ENCODE measurements at places on chromosomes 4 and X.

DNA sequence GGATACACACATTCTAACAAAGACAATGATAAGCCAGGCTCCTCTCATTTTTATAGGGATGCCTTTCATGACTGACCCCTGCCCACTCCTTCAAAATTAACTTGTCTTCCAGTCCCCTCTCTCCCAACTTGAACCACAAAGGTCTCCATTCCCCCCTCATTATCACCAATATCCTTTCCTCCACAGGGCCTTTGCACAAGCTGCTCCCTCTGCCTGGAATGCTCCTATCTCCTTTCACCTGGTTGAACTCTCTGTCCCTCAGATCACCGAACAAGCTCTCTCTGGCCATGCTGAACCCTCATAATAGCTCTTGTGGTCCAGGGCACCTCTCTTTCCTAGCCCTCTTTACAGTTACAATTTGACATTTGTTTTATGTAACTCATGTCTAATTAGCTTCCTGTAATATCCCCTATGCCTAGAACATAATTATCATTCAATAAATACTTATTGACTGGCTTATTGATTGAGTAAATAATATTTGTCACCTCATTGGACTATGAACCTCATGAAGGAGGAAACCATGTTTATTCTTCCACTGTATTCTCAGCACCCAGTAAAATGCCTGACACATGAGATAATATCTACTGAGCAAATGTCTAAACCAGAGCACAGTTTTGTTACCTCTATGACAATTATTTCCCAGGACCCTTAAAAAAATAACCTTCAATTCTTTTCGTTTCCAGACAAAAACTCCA, 266.3 kb upstream of the RASGEF1B start:
- no peak for DNase-seq

- peak; percentile 13 for DNase-seq
Measured at GRCh38 chr4:3461515-3462291, 1.4 kb upstream of the DOK7 start.

DNA sequence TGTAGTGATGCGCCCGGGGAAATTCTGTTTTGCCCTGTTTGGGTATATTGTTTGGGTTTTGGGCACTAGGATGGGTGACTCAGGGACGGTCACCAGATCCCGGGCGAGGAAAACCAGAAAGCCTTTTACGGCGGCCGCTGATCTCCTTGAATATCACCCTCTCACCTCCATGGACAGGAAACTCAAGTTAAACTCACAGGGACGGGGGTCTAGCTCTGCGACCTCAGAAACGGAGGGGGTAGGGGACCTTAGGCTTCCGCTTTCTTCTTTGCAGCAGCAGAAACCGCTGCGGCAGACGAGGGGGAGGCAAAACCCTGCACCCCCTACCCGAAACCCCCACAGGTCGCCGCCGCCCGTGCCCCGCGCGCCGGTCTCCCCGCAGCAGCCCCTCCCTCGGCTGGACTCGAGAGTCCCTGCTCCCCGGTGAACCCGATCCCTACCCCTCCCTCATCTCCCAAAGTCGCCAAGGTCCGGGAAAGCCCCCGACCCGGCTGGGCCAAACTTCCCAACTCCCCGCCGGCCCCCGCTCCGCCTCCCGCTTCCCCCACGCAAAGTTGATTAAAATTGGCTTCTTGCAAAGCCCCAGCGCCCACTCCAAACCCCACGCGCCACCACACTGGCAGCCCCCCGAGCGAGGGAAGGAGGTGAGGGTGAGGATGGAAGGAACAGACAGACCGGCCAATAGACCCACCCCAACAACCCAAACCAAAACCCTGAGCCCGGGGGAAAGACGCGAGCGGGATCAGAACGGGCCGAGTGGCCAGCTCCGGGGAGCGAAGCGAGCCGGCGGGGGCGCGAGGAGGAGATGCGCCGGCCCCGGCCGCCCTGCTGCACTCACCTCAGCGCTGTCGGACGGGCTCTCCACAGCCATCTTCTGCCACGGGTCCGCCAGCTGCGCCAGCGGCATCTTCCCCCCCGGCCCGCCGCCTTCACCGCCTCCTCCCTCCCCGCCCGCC, 705 bp downstream of the RPS6KA3 start:
- DNase-seq, result peak; percentile 31

DNA sequence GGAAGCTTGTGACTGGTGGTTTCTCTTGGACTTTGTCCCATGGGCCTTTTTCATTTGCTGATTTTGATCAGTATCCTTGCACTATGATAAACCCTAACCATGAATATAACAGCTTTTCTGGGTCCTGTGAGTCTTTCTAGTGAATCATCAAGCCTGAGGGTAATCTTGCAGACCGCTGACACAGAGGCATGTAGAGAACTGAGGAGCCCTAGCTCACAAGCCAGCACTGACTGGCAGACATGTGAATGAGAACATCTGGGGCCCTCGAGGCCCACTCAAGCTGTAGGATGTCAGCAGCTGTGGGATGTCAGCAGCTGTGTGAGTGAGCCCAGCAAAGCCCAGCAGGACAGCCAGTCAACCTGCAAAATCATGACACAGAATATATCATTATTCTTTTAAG, 36.7 kb downstream of the HMGB3 start:
- DNase-seq, result peak; percentile 94

DNA sequence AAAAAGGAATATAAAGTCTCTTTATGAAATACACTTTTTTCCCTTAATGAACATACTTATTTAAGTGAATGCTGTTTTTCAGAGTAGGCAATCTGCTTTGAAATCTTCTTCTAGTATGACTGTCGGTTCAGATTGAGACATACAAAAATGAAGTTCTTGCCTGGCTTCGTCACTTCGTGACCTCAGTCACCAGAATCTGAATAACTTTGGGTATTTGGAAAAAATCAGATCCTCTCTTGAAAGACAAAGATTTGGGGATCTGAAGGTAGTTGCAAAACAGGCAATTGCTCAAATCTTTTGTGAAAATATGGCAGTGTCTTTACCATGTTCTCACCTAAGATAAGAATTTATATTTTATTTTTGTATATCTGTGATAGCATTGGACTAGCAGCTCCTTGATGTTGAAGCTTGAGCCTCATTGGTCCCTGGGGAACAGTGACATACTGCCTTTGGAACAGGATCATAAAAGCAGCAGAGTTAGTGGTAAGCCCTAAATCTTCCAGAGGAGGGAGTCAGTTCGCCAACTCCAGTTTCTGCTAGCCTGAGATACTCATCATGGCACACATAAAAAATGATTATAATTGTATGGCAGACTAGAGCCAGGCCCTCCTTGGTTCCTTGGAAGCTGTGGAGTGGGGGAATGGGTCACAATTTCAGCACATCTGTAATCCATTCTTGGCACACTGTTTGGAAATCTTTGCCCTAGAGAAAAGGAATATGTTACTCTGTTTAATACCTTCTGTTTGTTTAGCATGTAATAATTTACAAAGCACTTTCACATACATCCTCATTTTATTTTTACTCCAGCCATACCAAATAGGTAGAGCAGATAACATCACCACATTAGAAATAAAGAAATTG, 5.0 kb downstream of the ARFIP1 start:
- DNase-seq, result peak; percentile 26

DNA sequence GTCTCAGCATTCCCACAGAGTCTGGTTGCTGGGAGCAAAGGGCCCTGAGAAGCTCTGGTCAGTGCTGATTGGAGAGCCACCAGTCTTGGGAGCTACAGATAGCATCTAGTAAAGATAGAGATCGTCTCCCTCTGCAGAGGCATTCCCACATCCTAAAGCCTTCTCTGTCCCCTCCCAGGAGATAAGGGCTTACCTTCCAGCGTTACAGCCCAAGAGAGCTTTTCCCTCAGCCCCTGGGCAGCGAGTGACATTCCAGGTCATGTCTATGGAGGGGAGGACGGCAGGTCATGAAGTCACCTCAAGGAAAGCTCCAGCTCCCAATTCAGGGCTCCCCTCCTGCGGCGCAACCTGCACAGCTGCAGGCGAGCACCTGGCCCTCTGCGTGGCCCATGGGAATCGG, 29.9 kb downstream of the CLDN34 start:
- DNase-seq, result no peak

- DNase-seq, result no peak
Measured at GRCh38 chr4:102168580-102168979, 176.7 kb downstream of the SLC39A8 start.

- DNase-seq, result peak; percentile 37
Measured at GRCh38 chr4:7710576-7711306, 228.9 kb downstream of the AFAP1 start.

Data from RPMI7951 (cell line).